ENCODE measurements at places on chromosomes 7 and 10. TPM values are rescaled to one million over a fixed set of nuclear protein-coding genes. Genes with fewer than 3 reads are reported as not detected.

VWDE gene
- 2.3 TPM for total RNA-seq

DNA sequence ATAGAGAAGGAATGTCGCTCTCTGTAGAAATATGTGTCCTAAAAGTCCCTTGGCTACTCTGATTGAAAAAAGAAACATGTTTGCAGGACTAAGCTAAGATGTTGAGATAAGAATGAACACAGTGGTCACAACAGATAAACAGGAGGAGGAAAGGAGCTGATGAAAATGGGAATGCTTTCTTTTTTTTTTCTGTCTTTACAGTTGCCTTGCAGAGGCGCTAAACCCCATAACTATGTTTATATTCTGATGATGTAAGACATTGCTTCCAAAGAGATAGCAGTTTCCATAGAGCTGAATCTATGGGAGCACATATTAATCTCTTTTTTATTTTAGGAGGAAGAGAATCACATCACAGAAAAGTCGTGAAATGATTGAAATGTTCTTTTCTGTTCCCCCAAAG lies 153.5 kb upstream of the LYZL1 start:
- no peak for DNase-seq

DNA sequence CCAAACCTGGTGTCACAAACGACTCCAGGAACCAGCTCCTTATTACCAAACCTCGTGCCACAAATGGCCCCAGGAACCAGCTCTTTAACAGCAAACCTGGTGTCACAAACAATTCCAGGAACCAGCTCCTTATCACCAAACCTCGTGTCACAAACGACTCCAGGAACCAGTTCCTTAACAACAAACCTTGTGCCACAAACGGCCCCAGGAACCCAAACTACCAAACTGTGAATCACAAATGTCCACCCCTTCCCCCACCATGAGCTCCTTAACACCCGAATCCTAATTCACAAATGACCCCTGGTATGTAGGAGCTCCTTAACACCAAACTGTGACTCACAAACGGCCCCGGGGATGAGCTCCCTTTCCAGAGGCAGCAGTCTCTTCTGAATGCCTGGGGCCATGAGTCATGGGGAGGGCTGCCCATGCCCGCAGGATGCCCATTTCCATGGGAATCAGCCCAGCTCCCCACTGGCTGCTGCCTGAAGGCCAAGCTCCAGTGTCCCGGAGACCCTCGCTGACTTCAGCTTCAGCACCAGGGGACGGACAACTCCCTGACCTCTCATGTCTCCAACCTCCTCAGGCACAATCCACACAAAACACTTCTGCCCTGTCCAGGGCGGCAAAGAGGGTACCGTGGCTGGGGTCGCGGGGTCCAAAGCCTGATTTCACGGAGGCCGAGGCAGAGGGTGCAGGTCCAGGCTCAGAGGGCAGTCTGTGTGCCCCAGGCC lies 213.1 kb downstream of the ELFN1 start:
- no peak for DNase-seq

DNA sequence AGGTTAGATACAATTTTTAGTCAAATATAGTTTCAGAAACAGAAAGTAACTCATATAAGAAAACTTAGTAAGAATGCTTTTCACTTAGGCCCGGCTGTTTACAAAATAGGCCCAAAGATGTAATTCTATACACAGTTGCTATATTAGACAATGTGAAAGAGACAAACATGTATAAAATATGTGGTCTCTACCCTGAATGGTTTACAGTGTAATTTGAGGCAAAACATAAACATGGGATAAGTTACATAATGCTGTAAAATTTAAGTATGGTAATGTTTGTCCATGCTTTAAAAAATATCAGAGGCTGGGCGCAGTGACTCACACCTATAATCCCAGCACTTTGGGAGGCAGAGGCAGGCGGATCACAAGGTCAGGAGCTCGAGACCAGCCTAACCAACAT lies 18.7 kb downstream of the KRIT1 start:
- no peak for DNase-seq

GRCh38 chr10:27723436-27723835 lies 22.2 kb downstream of the MKX start:
- no peak for DNase-seq

DNA sequence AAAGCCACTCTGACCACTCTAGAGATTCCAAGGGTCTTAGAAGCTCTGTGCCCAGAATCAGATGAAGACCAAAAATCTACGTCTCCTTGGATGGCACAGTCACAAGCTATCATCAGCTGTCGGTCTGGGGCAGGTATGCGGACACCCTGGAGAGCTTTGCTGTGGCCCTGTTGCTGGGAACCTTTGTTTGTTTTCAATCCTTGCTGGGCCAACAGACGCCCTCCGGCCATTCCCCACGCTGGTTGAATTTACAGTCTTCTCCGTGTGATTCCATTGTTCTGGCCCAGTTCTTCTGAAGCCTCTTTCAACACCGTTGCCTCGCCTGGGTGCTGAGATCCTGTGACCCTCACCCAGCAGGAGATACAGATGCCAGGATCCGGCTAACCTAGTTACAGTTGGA lies 149.4 kb upstream of the PFKP start:
- DNase-seq = no peak
